Brain (organoid and tissue), 16 donors: ENCODE measurements at places on chromosomes 5 and 9. TPM values are rescaled to one million over a fixed set of nuclear protein-coding genes. Genes with fewer than 3 reads are reported as not detected.

GRCh38 chr9:77438653-77439052 is 209.5 kb downstream of the GNA14 start:
- DNase-seq = no peak

GRCh38 chr5:153358315-153358976 is 132.0 kb upstream of the GRIA1 start:
- peak; percentile 44 for DNase-seq

DNA sequence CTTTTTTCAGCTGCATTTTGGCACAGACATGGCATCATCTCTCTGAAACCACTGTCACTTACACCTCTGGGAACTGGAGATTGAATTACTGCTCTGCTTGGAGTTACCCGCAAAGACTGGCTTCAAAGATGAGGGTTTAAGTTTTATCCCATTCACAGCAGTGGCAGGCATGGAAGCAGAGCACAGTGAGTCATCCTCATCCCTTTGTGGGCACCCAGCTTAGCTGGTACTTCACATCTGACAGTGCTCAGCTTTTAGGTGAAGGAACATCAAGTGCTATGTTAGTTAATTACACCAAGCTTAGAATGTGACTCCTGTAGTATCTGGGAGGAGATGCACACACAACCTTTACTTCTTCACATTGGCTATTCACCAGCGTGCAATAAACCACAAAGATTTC is 24.8 kb upstream of the ALDH1A1 start:
- no peak for DNase-seq

DNA sequence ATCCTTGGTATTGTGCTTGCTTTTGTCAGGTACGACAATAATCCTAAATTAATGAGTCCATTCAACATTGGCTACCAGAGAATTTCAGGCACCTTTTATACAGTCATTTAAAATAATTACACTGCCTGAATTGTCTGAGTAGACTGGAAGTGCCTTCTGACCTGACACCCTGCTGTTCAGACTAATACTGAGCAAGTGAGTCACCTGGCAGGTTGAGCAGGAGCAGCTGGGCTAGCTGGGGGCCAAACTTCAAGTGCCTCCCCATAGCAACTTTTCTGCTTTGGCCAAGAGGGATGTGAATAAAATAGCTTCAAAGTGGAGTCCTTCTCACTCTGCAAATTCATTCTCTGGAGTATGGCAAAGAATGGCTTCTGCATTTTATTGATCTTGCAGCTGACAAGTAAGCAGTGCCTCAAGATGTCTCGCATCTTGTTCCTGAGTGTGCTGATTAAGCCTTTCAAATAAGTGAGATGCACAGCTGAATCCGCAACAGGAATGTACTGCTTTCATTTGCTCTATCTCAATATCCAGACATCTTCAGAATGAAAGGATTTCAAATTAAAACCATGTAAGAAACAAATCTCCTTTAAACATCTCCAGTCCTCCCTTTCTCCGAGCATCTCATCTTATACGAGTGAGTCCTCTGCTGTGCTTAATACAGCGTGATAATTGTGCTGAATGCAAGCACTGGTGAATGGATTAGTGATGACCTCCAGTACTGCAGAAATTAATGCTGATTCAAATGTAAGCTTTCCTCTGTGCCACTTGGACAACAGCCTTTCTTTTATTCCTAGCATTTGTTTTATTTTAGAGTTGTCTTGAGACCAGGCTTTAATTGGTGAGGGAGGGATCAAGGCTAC is 271.2 kb downstream of the EDIL3 start:
- peak; percentile 78 for DNase-seq

GRCh38 chr9:84151640-84152039 is 171.0 kb downstream of the RMI1 start:
- peak; percentile 63 for DNase-seq

DNA sequence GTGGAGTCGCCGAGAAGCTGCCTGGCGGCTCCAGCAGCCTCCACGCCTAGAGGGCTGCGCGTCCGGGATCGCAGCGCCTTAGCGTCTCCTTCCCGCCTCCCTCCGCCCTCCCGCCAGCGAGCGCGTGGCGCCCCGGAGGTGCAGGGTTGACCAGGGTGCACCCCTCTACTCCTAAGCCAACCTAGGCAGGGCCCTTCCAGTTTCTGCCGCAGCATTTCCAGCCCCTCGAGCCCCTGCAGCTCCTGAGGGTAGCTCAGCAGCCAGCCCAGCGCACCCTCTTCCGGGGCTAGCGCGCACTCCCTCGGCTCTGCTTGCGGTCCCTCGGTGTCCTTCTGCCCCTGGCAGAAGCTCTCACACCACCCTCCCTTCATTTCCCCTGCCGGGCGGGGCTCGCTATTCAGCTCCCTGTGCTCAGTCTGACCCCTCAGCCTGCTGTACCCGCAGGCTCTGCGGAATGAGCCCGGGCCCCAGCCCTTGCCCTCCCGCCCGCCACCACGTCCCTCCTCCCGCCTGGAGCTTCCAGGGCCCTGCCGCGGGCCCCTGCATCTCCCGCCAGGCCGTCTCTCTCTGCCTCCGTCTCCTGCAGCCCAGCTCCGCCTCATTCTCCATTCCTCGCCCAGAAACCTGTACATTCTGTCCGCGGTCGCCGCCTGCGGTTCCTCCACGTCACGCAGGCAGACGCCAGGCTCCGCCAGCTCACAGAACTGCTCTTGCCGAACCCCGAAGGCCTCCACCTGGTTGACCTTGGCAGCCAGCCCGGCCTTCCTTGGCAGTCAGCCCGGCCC is 61.8 kb downstream of the SPATA31C2 start:
- DNase-seq = peak; percentile 88

SLCO6A1 gene
- polyA plus RNA-seq = not detected

DNA sequence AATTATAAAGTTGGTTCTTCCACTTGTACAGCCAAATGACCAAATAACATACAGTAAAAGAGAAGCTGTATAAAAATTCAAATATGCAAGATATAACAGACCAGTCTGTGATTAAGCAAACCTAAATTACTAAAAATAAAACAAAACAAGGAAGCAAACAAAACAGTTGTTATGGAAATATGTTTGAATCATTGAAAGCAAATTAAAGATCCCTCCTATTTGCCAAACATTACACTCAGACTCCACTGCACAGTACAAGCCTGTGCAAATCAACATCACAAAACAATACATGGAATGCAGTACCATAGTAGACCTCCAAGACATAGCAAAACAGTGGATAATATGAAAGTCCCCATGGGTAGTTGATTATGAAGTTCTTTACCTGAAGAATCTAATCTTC is 288.1 kb upstream of the PTGER4 start:
- no peak for DNase-seq

DNA sequence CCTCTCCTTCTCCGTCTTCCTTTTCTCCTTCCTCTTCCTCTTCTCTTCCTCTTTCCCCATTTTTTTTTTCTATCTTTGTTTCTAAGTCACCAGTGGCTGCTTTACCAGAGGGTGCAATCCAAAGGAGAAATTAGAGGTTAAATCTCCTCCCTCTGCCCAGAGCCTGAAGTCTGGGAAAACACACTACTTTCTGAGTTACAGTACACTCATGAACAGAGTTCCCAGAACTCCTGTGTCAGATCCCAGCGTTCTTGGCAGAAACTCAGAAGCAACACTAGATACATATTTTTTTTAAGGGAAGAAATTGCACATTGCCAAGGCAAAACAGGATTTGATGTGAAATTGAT is 189.0 kb downstream of the SNCAIP start:
- DNase-seq = peak; percentile 29

CD274 gene
- polyA plus RNA-seq = 0.27 TPM

DNA sequence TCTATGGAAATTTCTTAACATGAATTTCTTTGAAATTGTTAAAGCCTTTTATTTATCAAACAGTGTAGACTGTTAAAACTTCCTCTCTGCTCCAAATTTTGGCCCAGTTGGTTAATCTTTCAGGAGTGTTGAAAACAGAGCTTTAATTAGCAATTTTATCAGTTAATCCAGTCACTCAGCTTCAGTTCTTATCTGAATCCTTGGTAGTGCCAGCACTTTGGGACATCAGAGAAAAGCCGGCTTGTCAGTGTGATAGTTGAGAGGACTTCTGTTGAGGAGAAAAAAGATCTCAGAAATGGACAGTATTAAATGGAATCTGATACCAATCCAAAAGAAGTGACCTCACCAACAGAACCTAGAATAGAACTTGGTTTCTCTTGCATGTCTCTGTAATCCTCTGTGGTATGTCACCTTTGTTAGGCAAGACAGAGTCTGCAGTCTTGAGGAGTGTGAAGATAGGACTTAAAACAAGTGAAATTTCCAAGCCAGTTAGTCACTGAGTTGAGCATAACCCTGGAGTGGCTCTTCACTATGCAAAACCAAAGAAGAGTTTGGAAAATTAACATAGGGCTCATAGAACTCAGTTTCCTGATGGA is 251.8 kb downstream of the NNT start:
- DNase-seq = no peak

COL5A1 gene
- polyA plus RNA-seq = 1.6 TPM

GRCh38 chr5:12902611-12903010 is 998.4 kb upstream of the CTNND2 start:
- DNase-seq = no peak

EFNA5 gene
- 2.0 TPM for polyA plus RNA-seq

DNA sequence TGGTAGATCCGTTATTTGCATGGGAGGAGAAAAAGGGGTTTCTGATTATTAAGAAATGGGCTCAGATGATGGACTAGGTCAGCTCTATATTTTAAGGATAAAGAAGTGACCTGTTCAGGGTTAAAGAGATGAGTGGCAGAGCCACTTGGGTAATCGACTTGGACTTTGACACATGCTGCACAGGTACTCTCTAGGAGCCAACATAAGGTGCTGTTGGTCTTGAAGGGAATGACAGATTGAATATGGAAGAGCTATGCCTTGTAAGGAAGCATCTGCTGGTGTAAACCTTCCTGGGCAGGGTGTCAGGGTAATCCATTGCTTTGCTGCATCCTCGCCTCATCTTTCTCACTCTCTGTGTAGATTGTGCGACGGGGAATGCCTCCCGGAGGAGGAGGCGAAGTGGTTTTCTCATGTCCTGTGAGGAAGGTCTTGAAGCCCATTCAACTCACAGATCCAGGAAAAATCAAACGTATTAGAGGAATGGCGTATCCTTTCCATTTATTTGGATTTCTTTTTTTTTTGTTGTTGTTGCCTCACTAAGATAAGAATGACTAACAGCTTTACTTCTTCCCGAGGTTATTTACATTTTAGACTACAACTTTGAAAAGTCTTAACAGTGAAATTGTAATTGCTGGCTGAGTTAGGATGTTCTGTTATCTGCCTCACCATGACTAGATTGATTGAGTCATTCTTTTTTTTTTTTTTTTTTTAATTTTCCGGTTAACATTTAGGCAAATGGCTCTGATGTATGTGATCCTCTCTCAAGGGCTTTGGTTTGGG is 41.2 kb downstream of the RCL1 start:
- no peak for DNase-seq

GRCh38 chr5:16550316-16550952 is 66.4 kb downstream of the RETREG1 start:
- DNase-seq = no peak

DNA sequence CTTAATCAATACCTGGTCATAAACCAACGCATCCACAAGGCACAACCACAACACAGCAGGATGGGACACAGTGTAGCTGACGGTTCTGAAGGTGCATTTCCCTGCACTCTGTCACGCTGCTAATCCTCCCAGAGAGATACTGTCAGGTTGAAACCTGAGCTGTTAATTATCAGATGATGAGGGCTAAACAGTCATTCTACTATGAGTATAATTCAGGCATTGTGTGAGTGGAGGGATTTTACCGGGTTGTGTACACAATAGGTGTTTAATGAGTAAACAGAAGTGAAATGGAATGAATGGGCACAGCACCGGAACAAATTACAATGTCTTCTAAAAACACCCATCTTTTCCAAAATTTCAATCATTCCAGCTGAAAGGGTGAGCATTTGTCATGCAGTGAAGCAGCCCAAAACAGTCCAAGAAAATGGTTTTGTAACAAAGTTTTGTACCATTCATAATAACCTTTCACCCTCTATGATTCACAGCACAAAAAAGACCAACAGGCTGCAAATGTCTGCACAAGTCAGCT is 71.5 kb downstream of the ABCA1 start:
- no peak for DNase-seq
